ENCODE measurements at places on chromosomes 11 and 22. TPM values are rescaled to one million over a fixed set of nuclear protein-coding genes. Genes with fewer than 3 reads are reported as not detected.

Gene ISX
- total RNA-seq, result not detected

Gene FXYD2
- not detected for total RNA-seq

Gene NAALAD2
- total RNA-seq, result 1.9 TPM

Gene ZNF70
- total RNA-seq, result 5.3 TPM

Gene TLCD5
- 5.6 TPM for total RNA-seq
